Memory B cell (primary cell): ENCODE measurements at places on chromosomes 3 and 15.

- DNase-seq = no peak
Measured at GRCh38 chr3:16085410-16085809, 89.1 kb upstream of the GALNT15 start.

GRCh38 chr3:155895379-155895900 is 25.0 kb downstream of the GMPS start:
- DNase-seq = no peak

GRCh38 chr3:97658668-97659285 is 105.8 kb upstream of the ARL6 start:
- DNase-seq = no peak

- no peak for DNase-seq
Measured at GRCh38 chr3:52318186-52318816, 2.2 kb downstream of the DNAH1 start.

DNA sequence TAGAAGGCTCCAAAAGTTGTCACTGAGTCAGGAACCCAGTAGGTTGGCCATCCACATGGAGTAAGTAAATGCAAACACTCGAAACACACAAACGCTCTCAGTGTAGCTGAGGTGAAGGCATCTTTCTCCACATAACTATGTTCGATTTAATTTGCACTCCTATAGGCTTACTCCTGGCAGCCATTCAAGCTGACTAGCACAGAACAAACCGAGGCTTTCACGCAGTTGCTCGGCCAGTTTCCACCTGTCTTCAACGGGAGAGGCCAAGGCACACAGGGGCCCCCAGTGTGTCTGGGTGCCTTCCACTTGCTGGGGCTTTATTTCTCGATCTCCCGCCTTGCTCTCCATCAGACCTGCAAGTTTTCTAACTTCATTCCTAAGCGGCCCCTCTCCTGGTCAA is 18.9 kb downstream of the RGMA start:
- no peak for DNase-seq

DNA sequence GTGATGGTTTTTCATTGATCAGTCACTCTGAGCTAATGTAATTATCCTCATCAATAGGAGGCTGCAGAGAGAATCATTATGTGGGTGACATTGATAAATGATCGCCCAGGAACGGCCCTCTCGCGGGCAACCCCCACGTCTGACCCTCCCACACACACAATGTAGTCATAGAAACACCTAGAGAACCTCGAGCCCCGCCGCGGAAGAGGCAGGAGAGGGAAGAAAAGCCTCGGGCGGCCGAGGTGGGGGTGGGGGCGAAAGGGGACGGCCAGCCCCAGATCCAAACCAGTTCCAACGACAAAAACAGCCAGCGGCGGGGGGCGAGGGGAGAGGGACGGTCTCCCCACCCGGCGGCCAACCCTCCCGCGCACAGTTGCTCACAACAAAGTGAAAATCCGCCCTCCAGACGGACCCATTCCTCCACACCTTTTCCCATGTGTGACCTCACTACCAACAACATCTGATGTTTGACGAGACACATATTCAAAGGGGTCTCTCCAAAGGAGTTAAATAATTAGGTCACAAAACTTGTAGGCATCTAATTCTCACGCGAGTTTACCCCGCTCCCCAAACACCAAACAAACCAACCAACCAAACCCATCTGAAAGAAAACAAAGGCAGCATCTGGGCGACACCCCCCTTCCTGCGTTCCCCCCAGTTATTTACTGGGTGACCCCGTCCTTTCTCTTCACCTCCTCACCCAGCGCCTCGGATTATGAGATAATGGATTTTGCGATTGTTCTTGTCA is 213.0 kb downstream of the MEIS2 start:
- no peak for DNase-seq

DNA sequence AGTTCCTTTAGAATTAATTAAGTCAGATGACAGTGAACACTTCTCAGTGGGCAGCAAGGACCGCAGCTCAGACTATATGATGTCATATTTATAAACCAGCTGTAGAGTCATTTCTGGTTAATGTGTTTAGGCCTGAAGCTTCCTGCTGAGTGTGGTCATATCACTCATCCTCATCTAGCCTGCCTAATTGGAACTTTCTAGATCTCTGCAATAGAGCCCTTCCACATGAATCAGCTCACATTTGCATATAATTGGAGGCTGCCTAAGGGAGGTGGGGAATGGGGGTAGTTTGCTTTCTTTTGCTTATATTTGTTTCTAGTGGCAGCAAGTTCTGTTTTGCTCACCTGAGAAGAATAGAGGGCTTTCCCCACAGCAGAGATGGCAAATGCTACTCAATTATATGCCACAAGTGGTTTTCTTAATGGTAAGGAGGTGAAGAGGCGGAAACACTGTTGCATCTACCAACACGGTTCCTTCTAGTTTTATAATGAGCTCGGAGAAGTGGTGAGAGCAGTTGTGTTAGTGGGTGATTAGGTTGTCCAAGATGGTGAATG is 148.1 kb downstream of the KLHL25 start:
- DNase-seq = no peak

- no peak for DNase-seq
Measured at GRCh38 chr15:58352026-58352929, 79.5 kb upstream of the LIPC start.

DNA sequence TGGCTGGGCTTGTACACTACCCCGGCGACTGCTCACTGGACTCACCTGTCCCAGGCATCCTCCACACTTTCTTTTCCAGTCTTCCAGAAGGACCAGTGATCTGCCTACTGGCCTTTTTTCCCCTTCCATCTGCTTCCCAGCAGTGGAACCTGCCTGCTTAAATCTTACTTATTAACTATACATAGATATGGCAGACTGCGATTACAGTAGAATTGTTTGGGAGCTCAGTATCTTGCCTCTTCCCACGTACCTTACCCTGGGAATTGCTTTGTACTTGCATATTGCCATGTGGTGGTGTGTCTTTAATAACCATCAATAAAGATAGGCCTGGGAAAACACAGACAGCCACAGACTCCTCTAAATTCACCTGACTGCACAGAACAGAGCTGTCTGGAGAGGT is 11.8 kb upstream of the HES1 start:
- DNase-seq = no peak

GRCh38 chr3:149276619-149277018 is 55.0 kb upstream of the CP start:
- DNase-seq = no peak

- peak; percentile 53 for DNase-seq
Measured at GRCh38 chr3:49013738-49014660, 4.4 kb downstream of the DALRD3 start.

GRCh38 chr3:124075753-124076152 is 83.8 kb upstream of the ROPN1 start:
- DNase-seq = no peak

DNA sequence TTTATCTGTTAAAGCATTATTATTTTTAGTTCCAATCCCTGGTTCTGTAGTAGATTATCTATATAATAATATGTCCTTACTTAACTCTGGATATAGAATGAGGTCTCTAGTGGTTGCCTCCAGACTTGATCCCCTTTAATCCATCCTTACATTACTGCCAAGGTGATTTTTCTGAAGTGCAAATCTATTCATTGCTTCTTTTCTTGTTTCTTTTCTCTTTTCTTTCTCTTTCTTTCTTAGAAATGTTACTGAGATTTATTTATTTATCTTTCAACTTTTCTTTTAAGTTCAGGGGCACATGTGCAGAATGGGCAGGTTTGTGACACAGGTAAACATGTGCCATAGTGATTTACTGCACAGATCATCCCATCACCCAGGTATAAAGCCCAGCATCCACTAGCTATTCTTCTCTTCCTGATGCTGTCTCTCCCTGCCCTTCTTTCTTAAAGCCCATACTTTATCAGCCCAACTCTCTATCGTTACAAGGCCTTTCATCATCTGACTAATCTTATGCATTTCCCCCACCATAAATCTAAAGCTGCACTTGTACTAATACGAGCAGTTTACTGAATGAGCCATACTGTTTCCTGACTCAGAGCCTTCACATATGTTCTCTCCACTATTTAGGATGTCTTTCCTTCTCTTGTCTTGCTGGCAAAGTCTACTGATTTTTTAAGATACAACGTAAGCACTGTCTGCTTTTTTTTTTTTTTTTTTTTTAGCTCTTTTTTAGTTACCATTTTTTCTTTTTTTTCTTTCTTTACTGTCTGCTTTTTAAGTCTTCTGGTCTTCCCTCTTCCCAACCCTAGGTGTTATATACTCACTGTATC is 4.6 kb downstream of the GLCE start:
- DNase-seq = no peak

DNA sequence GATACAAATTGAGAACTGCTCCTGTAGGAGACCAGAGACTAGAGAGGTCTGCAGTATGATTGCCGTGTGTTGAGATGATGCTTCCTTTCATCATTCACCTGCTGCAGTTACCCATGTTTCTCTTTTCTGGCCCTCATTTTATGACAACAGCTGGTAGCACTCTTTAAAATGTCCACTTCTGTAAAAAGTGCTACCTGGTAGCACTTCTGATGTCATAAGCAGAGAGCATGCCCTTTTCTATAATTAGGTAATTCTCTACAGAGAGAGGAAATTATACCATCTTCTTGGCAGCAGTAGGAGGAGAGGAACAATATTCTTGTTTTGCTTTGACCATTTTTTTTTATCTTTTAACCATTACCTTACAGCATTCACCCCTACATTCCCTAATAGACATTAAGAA is 123.8 kb downstream of the PPM1L start:
- no peak for DNase-seq

GRCh38 chr15:60208709-60209108 is 189.1 kb downstream of the ANXA2 start:
- DNase-seq = no peak

DNA sequence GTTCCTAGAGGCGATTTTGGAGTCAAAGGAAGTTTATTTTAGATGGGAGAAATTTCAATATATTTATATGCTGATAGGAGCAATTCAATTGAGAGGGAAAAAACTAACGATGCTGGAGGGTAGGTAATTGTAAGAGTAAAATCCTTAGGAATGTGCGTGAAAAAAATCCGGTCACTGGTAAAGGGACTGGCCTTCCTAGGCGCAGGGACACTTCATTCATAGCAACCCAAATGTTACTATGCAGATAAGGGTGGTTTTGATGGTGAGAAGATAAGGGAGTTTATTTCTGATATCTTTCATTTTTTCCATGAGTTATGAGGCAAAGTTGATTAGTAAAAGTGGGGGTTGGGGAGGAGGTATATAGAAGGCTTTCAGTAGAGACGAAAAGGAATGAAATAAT is 1.1 kb upstream of the PIAS1 start:
- DNase-seq = no peak

DNA sequence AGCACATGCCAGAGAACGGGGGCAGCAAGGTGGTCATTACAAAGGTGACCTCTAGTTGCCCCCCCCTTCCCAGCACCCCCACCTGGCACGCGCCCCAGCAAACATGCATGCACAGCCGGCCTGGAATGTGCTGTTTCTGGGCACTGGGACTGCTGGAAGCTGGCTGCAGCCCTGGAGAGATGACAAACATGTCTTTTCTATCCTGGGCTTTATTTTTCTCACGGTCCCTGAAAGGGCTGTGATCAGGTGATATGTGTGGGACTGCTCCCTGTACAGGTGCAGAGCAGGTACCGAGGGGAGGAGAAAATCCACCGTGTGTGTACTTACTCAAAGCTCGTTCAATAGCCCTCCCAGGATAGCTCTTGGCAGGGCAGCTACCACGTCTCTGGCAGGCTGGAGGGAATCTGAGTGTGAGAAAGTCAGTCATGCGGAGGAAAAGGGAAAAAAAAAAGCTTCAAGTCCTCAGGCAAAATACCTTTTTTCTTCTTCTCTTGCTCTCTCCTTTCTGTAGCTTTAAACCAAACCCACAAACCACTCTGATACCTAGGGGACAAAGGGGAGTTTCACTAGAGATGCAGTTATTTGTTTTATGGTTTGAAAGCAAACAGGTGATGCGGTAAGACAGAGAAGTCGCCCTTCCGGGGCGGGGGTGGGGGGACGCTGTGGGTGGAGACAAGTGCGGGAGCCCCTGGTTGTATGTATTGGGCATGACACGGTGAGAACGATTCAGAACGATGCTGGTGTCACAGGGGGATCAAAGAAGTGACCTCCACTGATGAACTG is 5.0 kb upstream of the HES1 start:
- peak; percentile 68 for DNase-seq

DNA sequence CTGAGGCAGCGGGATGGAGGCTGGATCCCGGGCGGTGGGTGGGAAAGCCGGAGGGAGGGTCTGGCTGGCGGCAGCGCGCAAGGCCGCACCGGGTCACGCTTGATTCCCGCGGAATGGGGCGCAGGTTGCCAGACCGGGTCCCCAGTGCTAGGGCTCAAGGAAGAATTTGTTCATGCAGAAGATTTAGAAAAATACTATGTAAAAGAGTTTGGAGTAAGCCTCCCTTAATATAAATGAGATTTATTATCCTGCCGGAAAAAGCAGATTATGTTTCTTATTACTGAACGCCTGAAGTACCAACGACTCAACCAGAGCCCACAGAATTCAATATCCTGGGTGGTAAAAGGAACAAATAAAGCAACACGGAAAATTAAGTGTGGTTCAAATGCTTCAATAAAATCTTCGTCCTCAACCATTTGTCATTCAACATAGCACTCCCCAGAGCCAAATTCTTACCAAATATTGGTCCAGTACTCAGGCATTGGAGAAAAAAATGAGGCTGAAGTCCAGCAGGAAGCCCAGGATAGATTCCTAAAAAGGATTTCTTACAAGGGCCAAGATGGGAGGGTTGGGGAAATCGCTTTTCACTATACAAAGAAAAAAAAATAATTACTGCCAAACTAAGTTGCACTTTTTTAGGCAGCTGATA is 1.2 kb upstream of the ZBTB20 start:
- DNase-seq = no peak
